ENCODE measurements at places on chromosomes 4 and X.

DNA sequence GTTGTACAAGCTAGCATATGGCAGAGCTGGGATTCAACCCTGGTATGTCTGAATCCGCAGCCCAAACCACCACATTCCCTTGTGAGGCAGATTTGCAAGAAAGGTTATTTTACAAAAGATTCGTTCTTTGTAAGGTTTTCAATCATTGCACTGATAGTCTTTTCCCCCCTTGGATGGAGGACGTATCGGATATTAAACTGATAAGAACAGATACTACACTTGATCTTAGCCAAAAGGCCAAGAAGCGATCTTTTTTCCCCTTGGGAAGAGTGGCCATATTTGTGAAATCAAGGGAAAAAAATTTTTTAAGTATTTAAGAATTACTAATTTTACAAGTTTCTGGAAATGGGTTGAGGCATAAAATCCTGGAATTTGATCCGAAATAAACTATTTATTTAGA is 34.4 kb upstream of the MSMO1 start:
- DNase-seq: no peak

DNA sequence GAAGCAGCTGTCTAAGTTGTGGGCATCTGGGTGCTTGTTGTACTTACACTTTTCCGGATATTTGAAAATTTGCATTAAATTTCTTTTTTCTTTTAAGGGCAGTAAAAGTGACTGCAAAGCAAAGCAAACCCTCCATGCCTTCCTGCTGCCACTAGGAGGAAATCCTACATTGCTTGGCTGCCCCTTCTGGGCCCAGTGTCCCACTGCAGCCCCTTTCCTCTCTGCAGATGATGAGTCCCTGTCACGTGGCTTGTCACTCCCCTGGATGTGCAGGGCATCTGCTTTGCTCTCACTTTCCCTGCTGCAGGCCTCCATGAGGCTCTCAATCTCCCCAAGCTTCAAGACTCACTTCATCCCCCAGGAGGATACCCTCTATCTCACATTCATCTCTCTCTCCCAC is 12.7 kb downstream of the TSR2 start:
- peak; percentile 37 for DNase-seq

GRCh38 chr4:138014590-138015288 is 227.4 kb downstream of the SLC7A11 start:
- DNase-seq: no peak

DNA sequence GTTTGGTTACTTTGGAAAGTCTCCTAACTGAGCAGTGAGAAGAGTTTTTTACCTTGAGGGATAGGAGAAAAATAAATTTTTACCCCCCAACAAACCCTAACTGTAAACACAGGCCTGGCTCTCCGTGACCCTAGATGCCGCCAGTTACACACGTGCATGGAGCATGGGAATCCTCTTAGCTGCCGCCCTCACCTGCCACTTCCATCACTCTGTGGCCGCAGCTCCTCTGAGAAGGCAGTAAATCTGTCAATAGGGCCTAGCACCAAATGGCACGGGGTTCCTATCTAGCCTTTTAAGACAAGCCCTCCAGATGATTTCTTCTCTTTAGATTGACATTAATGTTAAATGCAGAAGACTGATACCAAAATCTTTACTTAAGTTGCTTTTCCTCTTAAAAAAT is 330.3 kb upstream of the FAM241A start:
- DNase-seq: no peak

GRCh38 chr4:158051401-158052235 is 121.2 kb downstream of the GASK1B start:
- peak; percentile 86 for DNase-seq

DNA sequence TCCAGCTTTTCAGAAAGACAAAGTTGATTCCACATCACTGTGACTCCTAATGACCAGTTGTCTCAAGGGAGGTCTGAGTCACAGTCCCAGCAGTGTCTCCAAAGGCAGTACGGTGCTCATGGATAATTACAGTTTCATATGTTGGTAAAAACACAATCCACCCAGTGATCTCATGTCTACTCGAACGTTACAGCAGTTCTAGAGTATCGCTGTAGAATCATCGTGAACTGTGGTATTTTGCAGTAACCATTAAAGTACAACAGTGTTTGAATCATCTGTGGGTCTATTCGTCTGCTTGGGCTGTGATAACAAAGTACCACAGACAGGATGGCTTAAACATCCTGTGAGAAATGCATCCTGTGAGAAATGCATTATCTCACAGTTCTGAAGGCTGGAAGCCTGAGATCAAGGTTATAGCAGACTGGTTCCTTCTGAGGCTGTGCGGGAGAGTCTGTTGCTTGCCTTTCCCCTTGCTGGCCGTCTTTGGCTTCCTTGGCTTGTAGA is 121.1 kb upstream of the SORBS2 start:
- peak; percentile 34 for DNase-seq

DNA sequence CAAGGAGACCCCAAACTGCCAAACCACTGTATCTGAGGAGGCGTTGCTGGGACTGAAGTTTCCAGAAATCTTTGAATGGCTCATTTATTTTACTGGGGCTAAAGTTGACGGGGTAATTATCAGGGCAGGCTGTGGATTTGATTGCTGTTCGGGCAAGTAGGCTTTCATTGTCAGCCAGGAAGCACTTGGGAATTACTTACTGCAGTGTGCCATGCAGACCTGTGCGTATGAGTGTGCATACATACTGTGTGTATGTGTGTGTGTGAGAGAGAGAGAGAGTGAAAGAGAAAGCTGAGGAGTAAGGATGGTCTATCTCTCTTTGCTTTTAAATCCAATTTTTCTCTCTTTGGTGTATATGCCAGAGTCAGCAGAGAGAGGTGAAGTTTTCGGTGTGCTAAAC is 122.7 kb downstream of the NPNT start:
- no peak for DNase-seq

DNA sequence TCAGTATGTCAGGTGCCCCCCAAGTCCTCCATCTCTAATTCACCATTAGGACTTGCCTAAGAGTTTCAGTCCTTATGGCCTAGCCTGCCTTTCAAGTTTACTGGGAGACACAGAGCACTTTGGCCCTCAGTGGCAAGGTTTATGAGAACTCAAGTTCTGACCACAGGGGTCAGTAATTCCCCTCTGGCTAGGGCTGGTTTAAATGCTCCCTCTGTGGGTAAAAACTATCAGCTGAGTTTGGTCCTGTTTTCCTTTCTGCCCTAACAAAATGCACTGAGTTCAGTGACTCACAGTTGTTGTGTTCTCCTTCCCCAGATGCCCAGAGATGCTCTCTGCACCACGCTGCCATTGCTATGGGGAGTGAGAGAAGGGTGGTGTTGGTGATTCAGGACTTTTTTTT is 163.2 kb downstream of the RELL1 start:
- peak; percentile 7 for DNase-seq

DNA sequence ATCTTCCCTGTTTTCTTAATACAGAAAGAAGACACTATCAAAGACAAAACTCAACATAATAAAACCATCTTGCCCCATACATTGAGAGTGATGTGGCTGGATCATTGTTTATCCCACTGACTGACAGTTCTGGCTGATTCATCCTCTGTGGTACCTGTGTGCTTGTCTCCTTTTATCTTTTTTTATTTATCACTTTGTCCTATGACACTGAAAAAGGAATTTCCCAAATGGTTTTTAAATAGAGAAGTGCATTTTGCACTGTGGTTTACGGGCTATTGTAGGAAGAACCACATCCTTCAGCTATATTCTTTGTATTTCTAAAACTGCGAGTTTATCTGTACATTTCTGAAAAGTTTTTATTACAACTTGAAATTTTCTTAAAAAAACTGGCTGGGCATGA is 15.0 kb downstream of the TTC29 start:
- DNase-seq: no peak

- peak; percentile 85 for DNase-seq
Measured at GRCh38 chr4:140756319-140757231, at the start of gene TBC1D9. TSS of gene TBC1D9 (minus strand) at chr4:140756385. CDS start at chr4:140756045, 340 bp downstream.

- DNase-seq: no peak
Measured at GRCh38 chrX:137548261-137548660, 17.7 kb upstream of the ZIC3 start.

GRCh38 chr4:177400030-177400429 is 42.2 kb downstream of the AGA start:
- DNase-seq: no peak

GRCh38 chr4:154164931-154165839 is 326.4 kb downstream of the DCHS2 start:
- DNase-seq: peak; percentile 98

DNA sequence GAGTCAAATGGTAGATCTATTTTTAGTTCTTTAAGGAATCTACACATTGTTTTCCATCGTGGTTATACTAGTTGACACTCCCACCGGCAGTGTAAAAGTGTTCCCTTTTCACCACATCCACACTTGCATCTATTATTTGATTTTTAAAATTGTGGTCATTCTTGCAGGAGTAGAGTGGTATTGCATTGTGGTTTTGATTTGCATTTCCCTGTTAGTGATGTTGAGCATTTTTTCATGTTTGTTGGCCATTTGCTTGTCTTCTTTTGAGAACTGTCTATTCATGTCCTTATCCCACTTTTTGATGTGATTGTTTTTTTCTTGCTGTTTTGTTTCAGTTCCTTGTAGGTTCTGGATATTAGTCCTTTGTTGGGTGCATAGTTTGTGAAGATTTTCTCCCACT is 70.0 kb downstream of the TAB3 start:
- DNase-seq: no peak

DNA sequence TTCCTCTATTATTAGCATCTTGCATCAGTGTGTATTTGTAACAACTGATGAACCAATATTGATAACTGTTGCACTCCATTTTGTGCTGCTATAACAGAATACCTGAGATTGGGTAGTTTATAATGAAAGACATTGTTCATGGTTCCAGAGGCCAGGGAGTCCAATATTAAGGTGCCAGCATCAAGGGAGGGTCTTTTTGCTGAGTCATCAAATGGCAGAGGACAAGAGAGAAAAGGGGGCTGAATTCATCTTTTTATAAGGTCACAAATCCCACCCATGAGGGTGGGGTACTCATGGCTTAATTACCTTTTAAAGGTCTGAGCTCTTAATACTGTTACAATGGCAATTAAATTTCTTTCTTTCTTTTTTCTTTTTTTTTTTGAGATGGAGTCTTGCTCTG is 7.2 kb downstream of the MYOZ2 start:
- DNase-seq: no peak

GRCh38 chrX:84737471-84737871 is 235.2 kb upstream of the HDX start:
- DNase-seq: peak; percentile 1

- no peak for DNase-seq
Measured at GRCh38 chrX:20718592-20719380, 452.1 kb upstream of the RPS6KA3 start.

DNA sequence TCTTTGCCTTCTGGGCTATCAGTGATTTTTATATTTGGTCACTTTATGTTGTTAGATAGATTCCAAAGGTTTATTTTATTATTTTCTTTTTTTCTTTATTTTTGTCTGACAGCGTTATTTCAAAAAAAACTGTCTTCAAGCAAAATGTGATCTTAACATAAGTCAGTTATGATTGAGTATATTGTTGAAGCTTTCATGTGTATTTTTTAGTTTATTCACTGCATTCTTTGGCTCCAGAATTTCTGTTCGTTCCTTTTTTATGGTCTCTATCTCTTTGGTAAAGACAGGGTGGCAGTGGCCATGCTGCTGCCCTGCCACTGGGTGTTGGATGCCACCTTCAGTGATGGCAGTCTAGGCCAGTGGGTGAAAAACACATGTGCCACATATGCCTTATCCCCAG is at the start of gene MAGEC3:
MAGEC3 (plus strand) TSS at position 301 of the 400 bp plus-strand sequence; CDS start at position 301, 0 bp downstream.
- DNase-seq: no peak

DNA sequence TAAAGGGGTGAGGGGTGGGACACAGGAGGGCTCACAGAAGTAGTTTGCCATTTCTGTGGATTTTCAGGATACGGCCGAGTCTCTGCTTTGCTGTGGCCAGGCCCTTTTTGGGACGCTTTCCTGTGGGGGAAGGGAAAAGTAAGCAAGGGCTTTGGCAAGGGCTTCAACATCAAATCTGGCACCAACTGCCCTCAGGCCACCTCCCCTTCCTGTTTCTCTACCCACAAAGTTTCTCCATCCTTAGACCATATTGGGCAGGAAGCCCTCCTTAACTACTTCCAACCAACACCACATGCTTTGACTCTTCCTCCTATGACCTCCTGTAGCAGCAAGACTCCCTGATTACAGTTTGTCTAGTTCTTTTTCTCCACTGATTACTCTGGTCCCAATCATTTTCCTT is 105.1 kb downstream of the PHF8 start:
- no peak for DNase-seq

DNA sequence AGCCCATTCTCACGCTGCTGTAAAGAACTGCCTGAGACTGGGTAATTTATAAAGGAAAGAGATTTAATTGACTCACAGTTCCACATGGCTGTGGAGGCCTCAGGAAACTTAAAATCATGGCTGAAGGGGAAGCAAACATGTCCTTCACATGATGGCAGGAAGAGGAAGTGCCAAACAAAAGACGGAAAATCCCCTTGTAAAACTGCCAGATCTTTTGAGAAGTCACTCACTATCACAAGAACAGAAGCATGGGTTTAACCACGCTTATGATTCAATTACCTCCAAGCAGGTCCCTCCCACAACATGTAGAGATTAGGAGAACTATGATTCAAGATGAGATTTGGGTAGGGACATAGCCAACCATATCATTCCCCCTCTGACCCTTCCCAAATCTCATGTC is 335.5 kb downstream of the IL15 start:
- DNase-seq: no peak

GRCh38 chr4:68209003-68209402 is 36.5 kb downstream of the TMPRSS11B start:
- no peak for DNase-seq

GRCh38 chr4:77025643-77026321 is 50.0 kb downstream of the CCNI start:
- peak; percentile 48 for DNase-seq

DNA sequence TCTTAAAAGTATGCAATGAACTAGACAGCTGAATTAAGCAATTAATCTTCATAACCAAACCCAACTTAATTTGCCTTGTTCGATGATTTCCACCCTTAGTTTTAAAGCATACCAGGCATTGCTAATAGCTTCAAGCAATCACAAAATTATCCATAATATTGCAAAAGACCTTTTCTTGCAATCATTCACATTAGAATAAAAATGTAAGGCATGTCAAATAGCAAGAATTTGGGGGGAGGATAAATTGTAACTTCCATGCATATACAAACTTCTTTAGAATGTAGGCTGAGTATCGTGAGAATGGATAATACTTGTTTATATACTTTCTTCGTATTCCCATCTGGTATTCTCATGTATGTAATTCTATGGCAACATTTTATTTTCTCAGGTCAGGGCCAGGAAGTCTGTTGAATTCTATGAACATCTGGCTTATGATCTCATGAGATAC is 28.7 kb upstream of the BMP2K start:
- peak; percentile 69 for DNase-seq
